ENCODE measurements at places on chromosomes 16 and 17.

- no peak for DNase-seq
These were observed 873 bp upstream of the KSR1 start for GRCh38 chr17:27455236-27455913.

DNA sequence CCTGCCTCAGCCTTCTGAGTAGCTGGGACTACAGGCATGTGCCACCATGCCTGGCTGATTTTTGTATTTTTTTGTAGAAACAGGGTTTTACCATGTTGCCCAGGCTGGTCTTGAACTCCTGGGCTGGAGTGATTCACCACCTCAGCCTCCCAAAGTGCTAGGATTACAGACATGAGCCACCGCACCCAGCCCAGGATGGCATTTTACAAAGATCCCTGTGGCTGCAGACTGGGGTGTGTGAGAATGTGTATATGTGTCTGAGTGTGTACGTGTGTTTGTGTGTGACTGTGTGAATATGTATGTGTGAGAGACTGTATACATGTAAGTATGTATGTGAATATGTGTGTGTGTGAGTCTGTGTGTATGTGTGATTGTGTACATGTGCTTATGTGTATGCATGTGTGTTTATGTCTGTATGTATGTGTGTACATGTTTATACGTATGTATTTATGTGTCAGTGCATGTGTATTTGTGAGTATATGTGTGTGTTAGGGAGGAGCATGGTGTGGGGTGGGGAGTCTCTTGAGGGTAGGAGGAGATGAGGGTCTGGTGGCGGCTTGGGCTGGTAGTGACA is 17.0 kb downstream of the RPTOR start:
- no peak for DNase-seq

DNA sequence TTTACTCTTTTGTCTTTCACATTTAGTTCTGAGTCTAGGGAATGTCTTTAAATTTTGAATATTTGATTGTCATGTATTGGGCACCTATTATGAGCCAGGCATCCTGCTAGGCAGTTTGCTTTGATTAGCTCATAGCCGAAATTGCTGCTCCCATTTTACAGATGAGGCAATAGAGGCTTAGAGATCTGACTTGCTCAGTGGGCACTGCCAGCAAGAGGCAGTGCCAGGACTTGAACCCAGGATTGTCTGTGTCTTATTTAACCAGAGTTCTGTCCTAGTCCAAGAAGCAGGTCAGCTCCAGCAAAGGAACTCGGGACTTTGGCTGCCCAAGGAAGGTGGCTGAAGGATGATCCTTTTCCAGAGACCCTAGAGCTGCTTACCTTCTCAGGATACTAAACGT is 24.5 kb downstream of the BEAN1 start:
- DNase-seq = no peak

- peak; percentile 61 for DNase-seq
These were observed 41.9 kb upstream of the ENDOV start for GRCh38 chr17:80372922-80373570.

DNA sequence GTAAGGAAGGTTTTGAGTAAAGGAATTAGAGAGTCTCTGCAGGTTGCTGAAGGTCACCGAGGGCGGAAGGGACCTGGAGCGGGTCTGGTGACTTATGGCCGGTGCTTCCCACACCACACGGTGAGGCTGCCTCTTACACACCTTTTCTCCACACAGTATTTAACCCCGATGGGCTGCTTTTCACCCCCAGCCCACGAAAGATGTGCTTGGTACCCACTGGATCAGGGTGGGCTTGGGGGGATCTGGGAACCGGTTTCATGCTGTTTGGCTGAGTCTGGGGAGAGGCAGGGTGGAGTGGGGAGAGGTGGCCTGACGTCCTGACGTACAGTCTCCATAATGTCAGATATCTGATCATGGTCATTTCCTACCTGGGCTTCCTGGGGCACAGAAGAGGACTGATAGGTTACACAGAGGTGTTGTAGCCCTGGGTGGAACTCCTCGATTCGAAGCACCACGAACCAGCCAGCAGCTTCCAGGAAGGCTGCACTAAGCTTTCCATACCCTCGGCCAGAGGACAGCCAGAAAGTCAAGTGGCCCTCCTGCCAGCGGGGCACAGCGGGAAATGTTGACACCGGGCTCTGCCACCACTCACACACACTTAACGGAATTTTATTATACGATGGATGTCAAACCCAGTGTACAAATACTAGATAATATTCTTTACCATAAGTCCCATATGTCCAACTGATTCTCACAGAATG is 34.0 kb downstream of the OR1D5 start:
- DNase-seq = peak; percentile 33

DNA sequence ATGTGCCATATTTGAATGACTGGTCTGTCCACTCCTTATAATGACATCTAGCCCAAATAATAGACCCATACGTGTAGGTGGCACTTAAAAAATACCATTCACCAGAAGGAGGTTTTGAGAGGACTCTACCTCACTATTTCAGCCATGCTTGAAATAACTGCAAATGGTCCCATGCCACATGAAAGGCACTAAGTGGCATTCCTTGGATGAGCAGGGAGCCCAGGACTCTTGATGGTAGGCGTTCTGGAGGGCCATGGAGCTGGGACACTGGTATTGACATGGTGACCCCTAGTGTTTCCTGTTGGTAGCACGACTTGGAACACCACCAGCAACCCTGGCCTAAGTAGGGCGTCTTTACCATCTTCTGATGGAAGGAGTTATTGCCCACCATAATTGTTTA is 148.7 kb upstream of the ZFHX3 start:
- DNase-seq = no peak

- DNase-seq = peak; percentile 57
These were observed 46.3 kb downstream of the METRNL start for GRCh38 chr17:83125515-83126274.

DNA sequence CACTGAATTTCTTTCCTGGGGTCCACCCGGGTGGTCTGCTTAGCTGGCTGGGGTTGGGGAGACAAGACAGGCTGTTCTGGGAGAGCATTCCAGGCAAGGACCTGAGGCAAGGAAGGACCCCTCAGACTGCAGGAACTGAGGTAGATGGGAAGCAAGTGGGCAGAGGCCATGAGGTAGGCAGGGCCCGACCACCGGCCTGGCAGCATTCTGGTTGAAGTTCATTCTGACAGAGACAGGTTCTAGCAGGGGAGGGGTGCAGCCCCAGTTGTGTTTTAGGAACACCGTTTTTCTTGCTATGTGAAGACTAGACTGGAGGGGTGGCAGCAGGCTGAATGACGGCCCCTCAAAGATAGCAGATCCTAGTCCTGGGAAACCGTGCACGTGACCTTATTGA is 17.5 kb downstream of the B9D1 start:
- peak; percentile 50 for DNase-seq

GRCh38 chr16:69393898-69394849 is 8.4 kb upstream of the TERF2 start:
- no peak for DNase-seq

DNA sequence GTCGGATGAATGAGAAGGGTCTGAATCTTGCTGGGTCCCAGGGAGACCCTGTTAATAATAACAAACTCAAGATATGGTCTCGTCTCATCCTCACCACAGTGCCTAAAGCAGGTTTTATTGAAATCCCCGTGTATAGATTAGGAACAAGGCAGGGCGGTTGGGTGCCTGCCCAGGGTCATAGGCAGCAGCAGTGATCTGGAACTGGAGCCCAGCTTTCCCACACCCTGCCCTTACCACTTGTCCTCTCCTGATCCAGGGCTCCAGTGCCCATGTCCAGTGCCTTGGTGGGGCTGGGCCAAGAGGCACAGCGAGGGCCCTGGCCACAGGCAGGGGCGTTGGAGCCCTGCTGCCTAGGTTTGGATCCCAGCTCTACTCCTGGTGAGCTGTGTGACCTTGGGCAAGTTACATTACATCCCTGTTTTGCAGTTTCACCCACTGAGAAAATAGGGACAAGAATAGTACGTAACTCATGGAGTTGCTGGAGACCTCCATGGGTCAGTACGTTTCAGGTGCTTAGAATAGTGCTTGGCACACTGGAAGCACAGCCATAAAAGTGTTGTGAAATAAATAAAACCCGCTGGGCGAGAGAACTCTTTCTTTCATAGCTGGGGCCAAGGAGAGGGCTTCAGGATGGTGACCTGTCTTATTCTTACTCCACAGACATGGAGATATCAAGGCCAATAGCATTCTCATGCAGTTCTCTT is 13.9 kb downstream of the SOCS3 start:
- no peak for DNase-seq

GRCh38 chr17:3804503-3804931 is 3.5 kb upstream of the ITGAE start:
- DNase-seq = no peak

GRCh38 chr17:48613862-48614694 is 1.0 kb downstream of the HOXB8 start:
- DNase-seq = peak; percentile 73

DNA sequence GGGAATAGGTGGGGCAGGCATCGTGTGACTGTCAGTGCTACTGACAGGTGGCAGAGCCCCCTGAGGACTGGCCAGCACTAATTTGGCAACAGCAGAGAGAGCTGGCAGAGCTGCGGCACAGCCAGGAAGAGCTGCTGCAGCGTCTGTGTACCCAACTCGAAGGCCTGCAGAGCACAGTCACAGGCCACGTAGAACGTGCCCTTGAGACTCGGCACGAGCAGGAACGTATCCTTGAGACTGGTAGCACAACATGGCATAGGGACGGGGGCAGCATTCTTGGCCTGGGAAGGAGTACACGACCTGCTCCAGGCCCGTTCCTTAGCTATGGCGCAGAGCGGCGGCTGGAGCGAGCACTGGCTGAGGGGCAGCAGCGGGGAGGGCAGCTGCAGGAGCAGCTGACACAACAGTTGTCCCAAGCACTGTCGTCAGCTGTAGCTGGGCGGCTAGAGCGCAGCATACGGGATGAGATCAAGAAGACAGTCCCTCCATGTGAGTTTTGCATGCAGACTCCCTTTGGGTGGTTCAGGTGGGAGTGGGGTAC is 3.0 kb upstream of the NRN1L start:
- no peak for DNase-seq

GRCh38 chr17:13244513-13244912 is 226.7 kb upstream of the ELAC2 start:
- DNase-seq = no peak

GRCh38 chr16:23504076-23504452 is 6.2 kb downstream of the GGA2 start:
- DNase-seq = no peak

DNA sequence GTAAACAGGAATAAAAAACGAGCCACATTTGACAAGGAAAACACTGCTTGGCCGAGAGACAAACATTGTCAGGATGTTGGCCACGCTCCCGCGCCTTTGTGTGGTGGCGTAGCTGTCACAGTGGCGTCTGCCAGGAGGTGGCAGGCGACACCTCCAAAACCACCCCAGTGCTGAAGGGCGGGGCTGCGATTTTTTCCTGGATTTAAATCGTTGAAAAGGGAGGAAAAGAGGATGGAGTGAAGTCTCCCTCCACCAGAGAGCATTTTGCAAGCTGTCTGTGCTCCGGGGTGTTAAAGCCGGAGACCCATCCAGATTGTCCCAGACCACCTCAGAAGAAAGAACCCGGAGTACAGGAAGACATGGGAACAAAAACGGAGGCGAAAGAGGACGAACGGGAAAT is 12.7 kb downstream of the MRM3 start:
- peak; percentile 71 for DNase-seq

GRCh38 chr16:79493911-79494310 is 106.6 kb downstream of the MAF start:
- no peak for DNase-seq

DNA sequence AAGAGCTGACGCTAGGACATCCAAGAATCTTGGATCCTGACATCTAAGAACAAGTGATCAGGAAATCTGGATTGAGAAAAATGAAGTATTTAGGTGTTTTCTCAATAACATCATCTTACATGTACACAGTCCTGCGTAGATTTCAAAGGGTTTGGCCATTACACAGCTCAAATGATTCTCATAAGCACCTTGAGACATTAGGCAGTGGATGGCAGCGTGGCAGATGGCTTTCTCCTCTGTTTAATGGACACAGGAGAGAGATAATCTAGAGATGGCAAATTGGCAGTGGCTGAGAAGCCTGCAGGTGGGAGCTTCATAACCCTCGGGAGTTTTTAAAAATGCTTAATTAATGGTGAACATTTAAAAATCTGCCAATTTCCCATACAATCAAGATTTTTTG is 137.5 kb downstream of the ZFHX3 start:
- DNase-seq = no peak

DNA sequence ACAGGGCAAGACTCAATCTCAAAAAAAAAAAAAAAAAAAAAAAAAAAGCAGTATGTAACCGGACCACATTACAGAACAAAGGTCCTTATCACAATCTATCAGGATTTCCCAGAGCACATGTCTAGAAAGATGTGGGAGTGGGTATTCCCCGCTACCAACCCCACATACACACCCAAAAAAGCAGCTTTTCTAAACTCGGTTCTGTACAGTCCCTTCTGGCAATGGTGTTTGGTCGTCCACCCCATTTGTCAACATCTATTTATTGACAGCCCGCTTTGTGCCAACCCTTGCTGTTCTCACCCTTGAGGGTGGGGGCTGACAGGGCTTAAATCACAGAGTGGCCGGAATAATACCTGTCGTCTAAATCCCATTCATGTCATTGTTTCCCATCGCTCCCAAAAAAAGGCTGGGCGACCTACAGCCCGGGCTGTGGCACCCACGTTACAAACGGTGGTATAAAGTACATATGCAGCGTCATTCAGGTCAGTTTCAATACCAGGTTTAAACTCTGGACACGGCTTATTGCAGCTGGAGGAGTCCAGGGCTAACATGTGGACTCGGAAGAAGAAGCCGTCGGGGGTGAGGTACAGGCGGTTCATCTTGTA is 3.6 kb downstream of the C17orf58 start:
- DNase-seq = peak; percentile 64

DNA sequence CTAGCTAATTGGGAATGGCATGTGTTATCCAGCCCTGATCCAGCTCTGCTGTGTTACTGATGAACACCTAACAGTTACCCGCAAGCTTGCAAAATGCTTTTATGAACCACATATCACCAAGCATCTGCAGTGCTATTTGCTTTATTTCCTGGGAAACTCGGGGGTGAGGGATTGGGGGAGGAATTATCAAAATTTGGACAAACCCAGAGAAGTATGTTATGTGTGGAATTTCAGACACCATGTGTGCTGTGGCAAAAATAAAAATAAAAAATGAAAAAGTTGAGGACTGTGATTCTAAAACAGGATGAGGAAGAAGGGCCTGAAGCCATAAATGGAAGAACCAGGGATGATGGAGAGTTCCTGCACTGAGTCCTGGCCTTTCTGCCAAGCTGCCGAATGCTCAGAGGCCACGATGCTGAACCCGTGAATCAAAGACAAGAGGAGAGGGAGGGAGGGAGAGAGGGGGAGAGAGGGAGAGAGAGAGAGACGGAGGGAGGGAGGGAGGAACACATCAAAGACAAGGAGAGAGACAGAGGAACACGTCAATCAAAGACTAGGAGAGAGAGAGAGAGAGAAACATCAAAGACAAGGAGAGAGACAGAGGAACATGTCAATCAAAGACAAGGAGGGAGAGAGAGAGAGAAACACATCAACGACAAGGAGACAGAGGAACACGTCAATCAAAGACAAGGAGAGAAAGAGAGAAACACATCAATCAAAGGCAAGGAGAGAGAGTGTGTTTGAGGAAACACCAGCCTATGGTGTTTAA is 89.8 kb downstream of the MRM3 start:
- no peak for DNase-seq

GRCh38 chr16:47657032-47657431 is 195.9 kb downstream of the PHKB start:
- no peak for DNase-seq
